ENCODE measurements at places on chromosomes 5 and 9. TPM values are rescaled to one million over a fixed set of nuclear protein-coding genes. Genes with fewer than 3 reads are reported as not detected.

The PFN3 gene
- total RNA-seq, result not detected

The ASPN gene
- not detected for total RNA-seq

The BTNL9 gene
- total RNA-seq, result 5.3 TPM

The SLC6A18 gene
- total RNA-seq, result not detected

The TPPP gene
- 0.62 TPM for total RNA-seq

The PCDHA9 gene
- not detected for total RNA-seq

The FOXI1 gene
- not detected for total RNA-seq

The PDE8B gene
- total RNA-seq, result 5.6 TPM

The TAF11L13 gene
- total RNA-seq, result not detected

The IFNA21 gene
- not detected for total RNA-seq

The ENTPD8 gene
- 1.9 TPM for total RNA-seq

The KIAA0825 gene
- total RNA-seq, result 1.8 TPM

The PCDHGA9 gene
- total RNA-seq, result not detected

The ELOVL7 gene
- 37.3 TPM for total RNA-seq

The INSL4 gene
- total RNA-seq, result not detected

The CBY3 gene
- not detected for total RNA-seq

The LAMC3 gene
- total RNA-seq, result 1.8 TPM

The TIFAB gene
- 0.43 TPM for total RNA-seq

The KIF24 gene
- total RNA-seq, result 5.2 TPM

The SLC34A3 gene
- not detected for total RNA-seq

The PGM5 gene
- 1.5 TPM for total RNA-seq

The TSLP gene
- total RNA-seq, result not detected

The PCDHGA3 gene
- not detected for total RNA-seq

The TENT4A gene
- 4.9 TPM for total RNA-seq

The DNAH5 gene
- 2.4 TPM for total RNA-seq

The IL5 gene
- not detected for total RNA-seq

The ZDHHC11B gene
- total RNA-seq, result 0.31 TPM

The CYSRT1 gene
- total RNA-seq, result 10.7 TPM

The PRDM9 gene
- total RNA-seq, result not detected

The CCDC192 gene
- not detected for total RNA-seq

The PRRX2 gene
- not detected for total RNA-seq

The OLFML2A gene
- 9.4 TPM for total RNA-seq

The IRX4 gene
- total RNA-seq, result not detected

The TEK gene
- not detected for total RNA-seq

All from G401 (cell line).